T1000 (cell line): ENCODE measurements at places on chromosomes 6 and 20.

- DNase-seq, result no peak
Measured at GRCh38 chr6:80550748-80551147, 444.3 kb downstream of the BCKDHB start.

DNA sequence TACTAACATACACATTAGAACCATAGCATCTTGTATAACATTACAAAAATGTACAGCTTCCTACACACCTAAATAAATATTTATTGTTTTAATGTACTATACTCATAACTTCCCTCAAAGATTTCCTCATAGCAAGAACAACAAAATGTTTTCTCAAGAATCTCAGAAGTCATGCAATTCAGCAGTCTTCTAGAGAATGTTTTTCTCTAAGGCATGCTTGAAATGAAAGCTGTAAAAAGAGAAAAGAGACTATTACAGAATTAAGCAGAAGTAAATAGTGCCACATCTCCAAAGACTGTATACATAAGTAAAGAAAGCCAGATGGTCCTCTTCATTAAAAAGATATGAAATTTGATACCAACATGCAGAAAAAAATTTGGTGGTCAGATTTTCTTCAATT lies 672.2 kb downstream of the EPM2A start:
- no peak for DNase-seq

- no peak for DNase-seq
Measured at GRCh38 chr6:10310330-10310653, 104.6 kb downstream of the TFAP2A start.

GRCh38 chr20:59661153-59661552 lies 56.8 kb downstream of the PHACTR3 start:
- no peak for DNase-seq

DNA sequence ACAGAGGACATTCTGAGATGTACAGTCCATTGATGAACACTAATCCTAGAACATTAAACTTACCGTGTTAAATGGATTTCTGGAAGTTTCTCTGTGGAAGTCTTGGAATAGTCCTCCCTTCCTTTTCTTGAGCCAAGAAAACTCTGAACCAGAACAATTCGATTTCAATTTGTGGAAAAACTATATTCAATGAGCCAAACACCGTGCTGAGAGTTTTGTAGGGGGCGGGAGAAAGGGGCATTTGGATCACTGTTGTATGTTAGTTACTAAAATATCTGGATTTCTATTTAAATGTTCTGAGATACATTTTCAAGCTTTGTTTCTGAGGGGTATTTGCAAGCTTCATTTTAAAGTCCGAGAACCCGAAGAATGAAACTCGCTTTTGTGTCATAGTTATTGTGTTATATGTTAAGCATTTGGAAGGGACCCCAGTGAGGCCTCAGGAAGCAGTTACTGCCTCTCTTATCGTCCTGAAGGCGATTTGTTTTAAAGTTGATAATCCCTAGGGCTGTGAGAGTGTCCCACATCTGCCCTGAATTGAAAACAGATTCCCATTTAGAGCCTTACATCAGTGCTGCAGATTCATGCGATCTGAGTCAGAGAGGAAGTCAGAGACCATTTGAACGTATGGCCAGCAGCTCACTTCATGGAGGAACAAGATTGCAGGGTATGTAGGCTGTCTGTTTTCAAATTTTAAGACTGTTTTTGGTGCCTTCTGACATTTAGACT lies 70.8 kb upstream of the SASH1 start:
- no peak for DNase-seq

GRCh38 chr6:101195588-101195987 lies 197.9 kb upstream of the GRIK2 start:
- no peak for DNase-seq

- DNase-seq, result no peak
Measured at GRCh38 chr6:131213501-131213990, 78.3 kb downstream of the AKAP7 start.

DNA sequence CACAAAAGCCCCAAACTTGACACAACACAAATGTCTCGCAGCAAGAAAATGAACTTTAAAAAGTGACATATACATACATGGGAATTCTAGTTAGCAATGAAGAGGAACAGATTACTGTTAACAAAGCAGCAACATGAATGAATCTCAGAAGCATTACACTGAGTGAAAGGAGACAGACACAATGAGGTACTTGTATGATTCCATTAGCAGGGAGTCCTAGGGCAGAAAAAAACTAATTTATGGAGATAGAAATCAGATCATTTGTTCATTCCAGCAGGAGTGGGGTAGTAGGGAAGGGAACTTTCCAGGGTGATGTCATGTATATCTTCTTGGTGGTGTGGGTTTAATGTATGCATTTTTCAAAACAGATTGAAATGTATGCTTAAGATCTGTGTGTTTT lies 524.4 kb downstream of the KIF16B start:
- no peak for DNase-seq

GRCh38 chr6:68638230-68638900 lies 3.3 kb downstream of the ADGRB3 start:
- DNase-seq, result no peak

- DNase-seq, result no peak
Measured at GRCh38 chr6:161694995-161695394, 421.1 kb upstream of the AGPAT4 start.

GRCh38 chr6:143575901-143576426 lies 64.4 kb upstream of the FUCA2 start:
- no peak for DNase-seq

- no peak for DNase-seq
Measured at GRCh38 chr6:141460743-141461484, 671.8 kb upstream of the GJE1 start.

GRCh38 chr6:79257381-79258205 lies 23.1 kb upstream of the HMGN3 start:
- DNase-seq, result peak; percentile 36

GRCh38 chr6:149746147-149746946 lies at the start of gene NUP43:
Gene NUP43, minus strand, starts transcription at chr6:149746529. Its CDS starts 34 bp downstream, at chr6:149746495.
- DNase-seq, result peak; percentile 81

GRCh38 chr6:36505744-36506534 lies 41.3 kb downstream of the STK38 start:
- DNase-seq, result no peak

- no peak for DNase-seq
Measured at GRCh38 chr6:45837541-45838200, 178.0 kb downstream of the CLIC5 start.

DNA sequence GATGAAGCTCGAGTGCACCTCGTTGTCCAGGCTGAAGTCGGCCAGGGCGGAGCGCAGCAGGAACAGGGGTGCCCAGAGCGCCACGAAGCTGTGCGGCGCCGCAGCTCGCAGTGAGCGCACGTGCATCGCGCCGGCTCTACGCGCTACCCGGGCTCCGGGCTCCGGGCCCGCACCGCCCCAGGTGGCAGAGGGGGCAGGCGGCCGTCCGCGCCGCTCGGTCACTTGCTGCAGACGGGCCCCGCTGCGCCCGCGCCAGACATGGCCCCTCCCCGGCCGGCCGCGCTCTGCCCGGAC lies 497 bp downstream of the BMP7 start:
- DNase-seq, result no peak

GRCh38 chr20:53515749-53516148 lies 77.9 kb downstream of the ZNF217 start:
- DNase-seq, result no peak

GRCh38 chr6:29071831-29072723 lies 15.0 kb downstream of the OR2B3 start:
- no peak for DNase-seq

GRCh38 chr6:17894905-17895304 lies 92.5 kb downstream of the KIF13A start:
- no peak for DNase-seq

DNA sequence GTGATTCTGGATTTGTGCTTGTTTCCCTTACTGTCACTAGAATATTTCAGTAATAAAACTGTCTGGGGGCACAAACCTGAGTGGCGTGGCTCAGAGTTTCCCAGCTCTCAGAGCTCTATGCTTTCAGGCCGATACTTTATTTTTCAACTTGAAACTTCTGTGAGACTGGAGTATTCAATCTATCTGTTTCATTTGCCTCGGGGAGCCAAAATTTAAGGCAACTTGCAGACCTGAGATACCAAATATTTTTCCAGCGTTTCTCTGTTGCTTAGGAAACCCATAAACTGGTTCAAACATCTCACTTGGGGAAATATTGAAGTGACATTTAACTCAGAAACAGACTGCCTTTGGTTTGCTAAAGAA lies 74.7 kb downstream of the SOBP start:
- no peak for DNase-seq

GRCh38 chr6:107329063-107329860 lies 130.1 kb downstream of the PDSS2 start:
- DNase-seq, result no peak

DNA sequence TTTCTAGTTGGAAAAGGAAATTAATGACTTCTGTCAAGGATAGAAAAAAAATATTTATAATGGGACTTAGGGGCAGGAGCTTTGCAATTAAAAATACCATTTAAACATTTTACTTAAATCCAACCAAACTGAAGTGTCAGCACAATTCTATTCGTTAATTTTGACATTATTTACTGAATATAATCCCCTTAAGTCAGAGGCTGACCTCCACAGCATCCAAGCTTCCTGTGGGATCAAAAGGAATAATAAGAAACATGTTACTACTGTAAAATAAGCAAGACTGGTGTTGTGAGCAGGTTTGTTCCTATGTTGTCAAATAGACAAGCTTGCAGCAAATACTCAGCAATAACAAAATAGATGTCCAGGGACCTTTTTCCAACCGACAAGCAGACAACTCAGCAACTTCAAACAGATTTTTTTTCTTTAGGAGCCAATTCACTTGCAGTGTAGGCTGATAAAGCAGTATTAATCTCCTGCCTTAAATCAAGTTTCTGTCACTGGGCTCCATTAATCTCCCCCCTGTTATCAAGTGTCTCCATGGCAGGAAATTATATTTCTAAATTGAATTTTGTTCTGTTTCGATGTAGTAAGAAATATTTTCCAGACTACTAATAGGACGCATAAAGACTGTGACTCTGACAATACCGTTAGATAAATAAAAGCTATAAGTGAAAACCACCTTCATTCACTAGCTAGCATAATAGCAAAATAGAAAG lies 157.4 kb downstream of the HACE1 start:
- DNase-seq, result no peak

- no peak for DNase-seq
Measured at GRCh38 chr20:56433221-56433879, 21.3 kb downstream of the CASS4 start.

DNA sequence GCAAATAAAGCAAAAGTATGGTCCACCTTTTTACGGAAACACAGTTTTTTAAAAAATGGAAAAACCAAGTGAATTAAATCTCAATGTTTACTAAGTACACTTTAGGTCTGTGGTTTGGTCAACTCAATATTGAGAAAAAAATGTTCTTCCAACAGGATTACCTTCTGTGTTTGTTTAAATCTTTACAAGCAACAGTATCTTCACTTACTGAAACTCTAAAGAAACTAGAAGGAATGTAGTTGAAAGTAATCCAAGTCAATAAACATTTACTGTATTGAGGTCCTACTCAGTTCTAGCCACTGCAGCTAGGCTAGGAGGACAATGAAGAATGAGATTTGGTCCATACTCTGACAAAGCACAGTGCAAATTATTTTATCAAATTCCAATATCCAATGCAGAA lies 80.1 kb downstream of the ASCC3 start:
- no peak for DNase-seq

DNA sequence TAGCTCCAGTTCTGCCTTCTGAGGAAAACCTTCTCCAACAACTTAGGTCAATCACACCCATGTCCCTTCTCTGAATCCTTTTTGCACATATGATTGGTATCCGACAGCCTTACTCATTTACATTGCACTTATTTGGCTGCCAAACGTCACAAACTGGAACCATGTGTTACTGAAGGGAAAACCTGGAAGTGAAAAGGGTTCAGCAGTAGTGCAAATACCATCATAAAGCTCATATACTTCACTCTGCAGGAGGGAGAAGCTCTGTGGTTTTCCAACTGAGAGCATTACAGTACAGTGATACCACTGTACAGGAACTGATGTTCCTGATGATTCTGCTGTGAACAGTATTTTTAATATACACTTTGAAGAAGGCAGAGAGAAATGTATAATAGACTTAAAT lies 87.8 kb downstream of the SLC16A10 start:
- DNase-seq, result no peak

- no peak for DNase-seq
Measured at GRCh38 chr6:44064089-44064947, 62.9 kb downstream of the MRPL14 start.

DNA sequence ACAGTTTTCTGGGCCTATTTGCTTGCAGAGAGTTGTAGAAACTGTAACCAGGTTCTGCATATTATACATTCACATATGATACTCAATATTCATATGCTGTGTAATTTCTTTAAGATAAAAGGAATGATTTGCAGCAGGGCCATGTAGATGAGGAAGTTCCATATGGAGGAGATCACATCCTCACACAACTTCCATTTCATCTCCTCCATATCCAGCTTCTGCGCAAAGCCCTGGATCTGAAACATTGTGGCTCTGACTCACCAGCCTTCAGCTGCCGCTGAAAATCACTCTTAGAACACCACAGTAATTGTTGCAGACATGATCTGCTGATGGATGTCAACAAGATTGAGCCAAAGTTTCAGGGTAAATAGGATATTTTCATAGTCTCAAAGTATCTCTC lies 57.7 kb downstream of the PXDC1 start:
- no peak for DNase-seq

DNA sequence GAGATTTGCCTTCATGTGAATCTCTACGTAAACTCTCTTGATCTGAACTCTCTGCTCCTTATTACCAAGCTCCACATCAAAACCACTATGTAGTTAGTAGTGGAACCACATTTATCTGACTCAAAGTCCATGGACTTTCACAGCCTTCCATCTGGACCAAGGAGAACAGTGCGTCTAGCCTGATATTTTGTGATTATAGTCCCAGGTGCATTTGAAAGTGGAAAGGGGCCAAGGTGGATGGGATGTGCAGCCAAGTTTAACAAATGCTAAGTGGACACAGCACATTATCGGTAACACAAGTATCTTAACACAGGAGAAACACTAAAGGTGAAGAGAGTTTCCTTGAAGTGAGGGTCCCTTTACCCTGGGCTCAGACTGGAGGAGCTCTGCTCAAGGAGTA lies 281.2 kb upstream of the SGK1 start:
- no peak for DNase-seq
